ENCODE measurements at places on chromosomes 16 and 17.

GRCh38 chr17:61338874-61339478, 60.7 kb upstream of the TBX2 start:
- no peak for DNase-seq

DNA sequence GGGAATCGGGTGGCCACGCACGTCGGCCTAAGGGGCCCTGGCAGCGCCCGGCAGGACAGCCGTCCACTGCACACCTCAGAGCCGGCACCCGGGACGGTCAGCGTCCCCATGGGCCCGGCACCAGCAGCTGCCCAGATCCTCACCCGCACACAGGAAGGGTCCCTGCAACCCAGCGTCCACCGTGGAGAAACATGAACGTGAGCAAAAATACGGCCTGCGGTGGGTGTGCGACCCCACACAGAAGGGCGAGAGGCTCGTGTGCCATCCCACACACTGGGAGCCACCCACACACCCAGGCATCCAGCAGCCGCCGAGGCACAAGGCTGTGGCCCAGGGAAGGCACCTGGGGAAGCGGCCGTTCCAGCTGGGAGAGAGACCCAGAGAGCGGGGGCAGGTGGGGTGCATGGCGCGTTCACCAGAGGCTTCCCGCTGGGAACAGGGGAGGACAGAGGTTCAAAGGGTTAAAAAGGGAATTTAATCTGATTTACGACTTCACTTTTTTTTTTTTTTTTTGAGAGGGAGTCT, 6.4 kb downstream of the PIEZO1 start:
- DNase-seq: no peak

- DNase-seq: no peak
Observed at GRCh38 chr16:13856398-13856797, 63.6 kb upstream of the ERCC4 start.

DNA sequence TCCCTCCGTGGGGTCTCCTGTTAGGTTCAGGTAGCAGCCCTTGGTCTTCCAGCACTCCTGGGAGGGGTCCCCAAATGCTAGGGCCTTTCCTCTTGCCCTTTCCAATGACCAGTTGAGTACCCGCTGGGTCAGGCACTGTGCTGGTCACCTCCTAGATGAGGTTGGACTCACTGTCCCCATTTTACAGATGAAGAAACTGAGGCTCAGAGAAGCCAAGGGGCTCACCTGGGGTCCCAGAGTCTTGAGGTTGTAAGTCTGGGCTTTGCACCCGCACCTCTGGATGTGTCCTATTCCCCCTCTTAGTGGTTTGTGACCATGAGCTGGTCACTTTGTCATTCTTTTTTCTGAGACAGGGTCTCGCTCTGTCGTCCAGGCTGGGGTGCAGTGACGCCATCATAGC, 1.4 kb upstream of the CASKIN1 start:
- no peak for DNase-seq

DNA sequence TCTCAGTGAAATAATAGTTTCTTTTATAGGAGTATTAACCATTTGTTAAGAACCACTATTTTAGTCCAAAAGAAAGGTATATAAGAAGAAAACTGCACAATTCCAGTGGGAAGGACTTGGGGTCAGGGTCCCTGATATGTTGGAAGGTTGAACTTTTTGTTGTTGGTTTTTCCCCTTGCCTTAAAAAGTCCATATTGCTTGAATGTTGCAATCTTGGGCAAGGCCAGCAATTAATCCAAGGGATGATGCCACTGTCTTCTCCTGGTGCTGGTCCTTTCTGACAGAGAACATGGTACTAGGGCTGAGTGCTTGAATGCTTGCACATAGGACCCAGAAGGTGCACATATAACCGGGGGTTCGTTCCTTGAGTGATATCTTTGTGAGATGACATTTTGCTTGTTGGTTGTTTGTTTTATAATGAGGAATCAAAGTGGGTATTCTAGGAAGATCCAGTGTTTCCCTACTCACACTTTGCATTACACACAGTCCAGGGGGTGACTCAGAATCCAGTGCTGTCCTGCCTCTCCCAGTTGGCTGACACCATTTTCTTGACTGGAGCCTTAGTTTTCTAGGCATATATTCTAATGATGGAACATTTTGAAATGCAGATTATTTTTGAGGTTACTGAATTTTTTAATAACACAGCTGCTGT, 54.9 kb downstream of the SIAH1 start:
- no peak for DNase-seq

DNA sequence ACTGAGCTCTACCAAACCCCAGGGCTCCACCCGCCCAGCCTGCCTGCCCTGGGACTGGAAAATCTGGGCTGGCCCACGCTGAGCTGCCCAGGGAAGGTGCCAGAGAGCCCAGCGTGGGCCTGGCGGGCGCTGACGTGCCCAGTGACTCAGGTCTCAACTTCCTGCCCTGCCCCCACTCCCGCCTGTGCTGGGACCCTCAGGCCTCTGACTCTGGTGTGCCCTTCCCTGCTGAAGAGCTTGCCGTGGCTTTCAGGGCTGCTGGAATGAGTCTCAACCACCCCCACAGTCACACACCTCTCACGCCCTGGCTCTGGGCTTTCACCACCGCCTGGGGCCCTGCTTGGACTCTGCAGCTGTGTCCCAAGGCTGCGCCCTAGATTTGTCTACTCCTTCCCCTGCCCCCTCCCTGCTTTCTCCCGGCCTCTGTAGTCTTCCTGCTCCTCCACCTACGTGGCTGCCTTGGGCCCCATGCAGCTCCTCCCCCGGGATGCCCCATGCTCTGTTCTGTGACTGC, 10.4 kb downstream of the LLGL1 start:
- no peak for DNase-seq

- no peak for DNase-seq
Observed at GRCh38 chr16:81816351-81816750, 37.3 kb downstream of the PLCG2 start.

- DNase-seq: no peak
Observed at GRCh38 chr16:11681976-11682654, 13.9 kb downstream of the SNN start.

GRCh38 chr17:81354954-81355347, 40.3 kb upstream of the BAHCC1 start:
- no peak for DNase-seq

GRCh38 chr17:49029801-49030200, 32.6 kb downstream of the IGF2BP1 start:
- no peak for DNase-seq

GRCh38 chr17:28958820-28959455, 7.6 kb upstream of the PHF12 start:
- DNase-seq: no peak

DNA sequence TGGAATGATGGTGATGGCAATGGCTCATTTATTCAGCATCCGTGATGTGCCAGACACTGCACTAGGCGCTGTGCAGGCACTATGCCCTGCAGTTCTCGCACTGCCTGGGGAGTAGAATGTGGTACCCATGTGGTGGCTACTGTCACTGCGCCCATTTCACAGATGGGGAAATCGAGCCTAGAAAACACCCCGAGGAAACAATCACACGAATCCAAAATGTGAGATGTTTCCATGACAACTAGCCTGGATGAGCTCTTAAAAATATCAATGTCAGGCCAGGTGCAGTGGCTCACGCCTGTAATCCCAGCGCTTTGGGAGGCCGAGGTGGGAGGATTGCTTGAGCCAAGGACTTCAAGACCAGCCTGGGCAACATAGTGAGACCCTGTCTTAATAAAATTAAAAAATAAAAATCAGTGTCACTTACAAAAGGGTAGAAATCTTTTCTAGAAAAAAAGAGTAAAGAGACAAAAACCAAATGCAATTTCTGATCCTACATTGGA, 57.9 kb upstream of the TNRC6A start:
- no peak for DNase-seq

- DNase-seq: no peak
Observed at GRCh38 chr16:88389621-88390160, 6.9 kb downstream of the ZNF469 start.

- no peak for DNase-seq
Observed at GRCh38 chr16:79981814-79982213, 381.3 kb upstream of the MAF start.

DNA sequence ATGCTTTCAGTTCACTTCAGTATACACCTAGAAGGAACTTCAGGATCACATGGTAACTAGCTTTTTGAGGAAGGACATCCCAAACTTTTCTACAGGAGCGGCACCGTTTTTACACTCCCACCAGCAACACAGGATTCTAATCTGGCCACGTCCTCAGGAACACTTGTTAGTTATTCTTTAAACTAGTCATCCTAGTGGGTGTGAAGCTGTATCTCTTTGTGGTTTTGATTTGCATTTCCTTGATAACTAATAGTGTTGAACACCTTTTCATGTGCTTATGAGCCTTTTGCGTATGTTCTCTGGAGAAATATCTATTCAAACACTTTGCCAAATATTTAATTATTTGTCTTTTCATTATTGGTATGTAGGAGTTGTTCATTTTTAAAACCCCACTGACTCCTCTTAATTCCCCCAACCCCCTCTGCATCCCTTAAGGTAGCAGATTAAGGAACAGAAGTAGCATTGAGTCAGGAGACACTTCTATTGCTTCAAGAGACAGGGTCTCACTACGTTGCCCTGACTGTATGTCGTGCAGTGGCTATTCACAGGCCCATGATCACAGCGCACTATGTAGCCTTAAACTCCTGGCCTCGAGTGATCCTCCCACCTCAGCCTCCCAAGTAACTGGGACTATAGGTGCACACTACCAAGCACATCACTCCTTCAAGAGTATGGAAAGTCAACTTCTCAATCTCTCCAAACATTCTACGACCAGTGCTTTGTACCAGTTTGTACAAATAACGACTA, 25.4 kb downstream of the YWHAE start:
- DNase-seq: no peak

- DNase-seq: no peak
Observed at GRCh38 chr17:5536866-5537650, 47.3 kb downstream of the NLRP1 start.

DNA sequence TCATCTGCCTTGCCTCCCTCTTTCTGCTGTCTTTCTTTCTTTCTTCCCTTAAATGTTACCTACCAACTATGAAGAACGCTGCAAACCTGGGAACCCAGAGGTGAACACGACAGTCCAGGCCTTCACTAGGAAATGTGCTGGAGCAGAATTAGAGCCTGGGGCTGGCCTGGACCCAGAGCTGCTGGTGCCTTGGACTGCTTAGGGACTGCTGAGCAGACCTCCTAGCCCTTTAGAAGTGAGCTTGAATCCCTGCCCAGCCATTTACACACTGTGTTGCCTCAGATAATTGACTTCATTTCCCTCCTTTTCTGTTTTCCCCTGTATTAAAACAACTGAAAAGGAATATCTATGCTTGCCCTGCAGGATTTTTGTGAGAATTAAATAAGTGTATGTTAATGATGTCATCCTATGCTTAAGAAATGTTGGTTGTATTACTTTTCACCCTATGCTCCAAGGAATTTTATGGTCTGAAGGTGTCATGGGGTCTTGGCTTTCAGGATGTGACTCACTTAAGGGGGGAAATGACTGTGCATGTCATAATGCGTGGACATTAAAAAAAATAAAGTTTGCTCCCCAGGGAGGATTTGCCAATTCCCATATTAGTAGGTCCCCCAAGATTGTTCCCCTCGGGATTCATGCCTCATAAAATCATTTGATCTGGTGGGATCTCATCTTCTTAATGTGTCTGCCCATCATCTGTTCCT, 11.5 kb downstream of the CDH13 start:
- no peak for DNase-seq

DNA sequence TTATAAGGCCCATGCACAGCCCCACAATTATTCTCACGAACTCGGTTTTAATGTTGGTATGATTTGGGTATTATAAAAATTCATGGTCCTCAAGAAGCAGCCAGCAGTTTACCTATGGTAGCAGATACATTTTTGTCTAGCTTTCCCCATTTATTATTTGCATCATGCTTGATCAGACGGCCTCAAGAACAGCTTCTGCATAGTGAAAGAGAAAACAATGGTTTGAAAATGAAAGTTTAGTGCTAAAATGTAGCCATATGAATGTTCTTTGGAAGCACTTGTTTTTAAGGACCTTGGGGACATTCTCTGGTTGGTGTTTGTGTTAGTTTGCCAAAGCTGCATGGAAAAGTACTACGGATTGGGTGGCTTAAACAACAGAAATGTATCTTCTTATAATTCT, 72.4 kb upstream of the CPHXL start:
- no peak for DNase-seq

GRCh38 chr16:10076037-10076436, 106.2 kb downstream of the GRIN2A start:
- DNase-seq: no peak

- DNase-seq: peak; percentile 78
Observed at GRCh38 chr17:45431531-45432404, 902 bp downstream of the ARHGAP27 start.

DNA sequence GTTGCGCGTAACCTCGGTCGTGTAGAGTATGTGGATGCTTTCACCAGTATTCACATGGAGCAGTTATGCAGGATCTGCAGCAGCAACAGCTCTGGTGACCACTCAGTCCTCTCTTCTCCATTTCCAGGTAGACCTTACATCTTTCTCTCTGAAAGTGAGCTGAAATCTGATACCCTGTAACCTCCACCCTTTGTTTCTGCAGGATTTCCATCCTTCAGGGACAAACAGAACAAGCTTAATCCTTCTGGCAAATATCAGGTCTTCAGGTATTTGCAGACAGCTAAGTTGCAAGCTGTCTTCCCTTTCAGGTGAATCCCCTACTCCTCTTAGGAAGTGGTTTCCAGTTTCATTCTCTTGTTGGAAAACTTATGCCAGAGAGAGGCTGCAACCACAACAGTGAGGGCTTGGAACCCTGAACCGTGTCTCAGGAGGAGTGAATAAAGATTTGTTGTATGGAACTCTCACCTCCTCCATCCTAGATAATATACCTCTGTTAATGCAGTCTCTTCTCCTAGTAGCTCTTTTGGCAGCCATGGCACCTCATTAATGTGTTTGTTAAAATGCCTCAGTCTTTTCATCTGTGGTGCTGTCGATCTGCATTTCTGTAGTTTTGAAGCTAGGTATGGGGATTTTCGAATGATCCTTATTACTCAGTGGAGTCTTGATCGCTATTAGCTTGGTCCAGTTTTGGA, 172.5 kb downstream of the PRKCA start:
- no peak for DNase-seq

DNA sequence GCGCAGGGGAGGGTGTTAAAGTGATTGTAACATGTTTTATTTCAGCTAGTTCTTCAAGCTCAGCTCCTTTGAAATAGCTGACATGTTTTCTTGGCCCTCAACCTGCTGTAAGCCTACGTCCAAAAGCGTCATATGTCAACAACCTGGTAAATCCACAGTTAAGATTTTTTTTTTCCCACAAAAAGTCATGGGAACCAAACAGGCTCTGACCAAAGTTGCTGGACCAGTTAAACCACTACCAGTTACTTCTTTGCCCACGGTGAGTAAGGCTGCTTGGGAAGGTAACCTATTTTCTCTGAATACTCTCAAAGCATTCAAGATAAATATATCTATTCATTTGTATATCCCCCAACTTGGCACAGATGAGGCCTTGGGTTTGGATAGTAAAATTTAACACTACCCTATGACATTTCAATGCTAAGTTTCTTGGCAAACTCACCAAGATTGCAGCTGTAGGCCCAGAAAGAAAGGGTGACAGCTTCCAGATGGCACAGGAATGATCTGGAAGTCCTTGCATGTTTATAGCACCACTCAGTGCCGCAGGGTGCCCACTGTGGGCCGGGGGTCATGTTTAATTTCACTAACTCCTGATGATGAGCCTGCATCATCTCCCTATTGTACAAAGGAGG, 166.2 kb downstream of the XYLT1 start:
- peak; percentile 19 for DNase-seq

- no peak for DNase-seq
Observed at GRCh38 chr17:42117397-42118125, 3.6 kb downstream of the KAT2A start.
